ENCODE measurements at places on chromosomes 4 and X.

- DNase-seq, result no peak
Measured at GRCh38 chr4:105092768-105093167, 53.9 kb upstream of the TET2 start.

GRCh38 chrX:129777218-129778030 lies 2.3 kb upstream of the SASH3 start:
- DNase-seq, result peak; percentile 47

GRCh38 chr4:180009316-180009715 lies 2233.9 kb upstream of the TENM3 start:
- DNase-seq, result no peak

GRCh38 chr4:122895336-122895995 lies 26.9 kb downstream of the NUDT6 start:
- no peak for DNase-seq

- peak; percentile 8 for DNase-seq
Measured at GRCh38 chrX:43958529-43958928, 14.7 kb downstream of the NDP start.

Measured in stimulated activated CD4-positive, alpha-beta T cell treated with anti-CD3 and anti-CD28 coated beads, Interleukin-1b, Interleukin-23, amount 100 ng/mL, for 4 hours (primary cell).